ENCODE measurements at places on chromosomes 5 and 9. TPM values are rescaled to one million over a fixed set of nuclear protein-coding genes. Genes with fewer than 3 reads are reported as not detected.

The HACD4 gene
- 18.3 TPM for total RNA-seq

The PRSS3 gene
- not detected for total RNA-seq

The NTRK2 gene
- 0.11 TPM for total RNA-seq

The EIF4E1B gene
- total RNA-seq = not detected

The PRPF4 gene
- total RNA-seq = 20.7 TPM

The SPATA31C1 gene
- total RNA-seq = not detected

The RGS14 gene
- 168 TPM for total RNA-seq

The GLT6D1 gene
- total RNA-seq = not detected

Data from CD4-positive, alpha-beta memory T cell (primary cell).